ENCODE measurements at places on chromosomes 13 and 19.

DNA sequence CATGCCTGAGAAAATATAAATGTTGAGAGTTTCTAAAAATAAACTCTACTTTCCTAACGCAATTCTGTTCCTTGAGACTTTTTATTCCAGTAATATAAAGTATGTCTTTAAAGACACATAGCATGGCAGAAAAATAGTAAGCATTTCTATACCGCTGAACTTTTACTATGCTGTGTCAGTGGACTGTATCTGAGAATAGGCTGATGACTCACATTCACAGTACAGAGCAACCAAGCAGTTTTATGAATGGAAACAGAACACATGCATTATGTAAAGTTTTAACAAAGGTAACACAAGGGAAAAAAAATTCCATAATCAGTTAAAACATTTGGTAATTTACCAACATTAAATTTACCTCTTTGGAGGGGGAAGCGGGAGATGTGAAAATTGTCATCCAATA is 38.4 kb downstream of the ZDHHC20 start:
- DNase-seq = no peak

- DNase-seq = no peak
Measured at GRCh38 chr13:40483601-40484000, 182.8 kb downstream of the FOXO1 start.

DNA sequence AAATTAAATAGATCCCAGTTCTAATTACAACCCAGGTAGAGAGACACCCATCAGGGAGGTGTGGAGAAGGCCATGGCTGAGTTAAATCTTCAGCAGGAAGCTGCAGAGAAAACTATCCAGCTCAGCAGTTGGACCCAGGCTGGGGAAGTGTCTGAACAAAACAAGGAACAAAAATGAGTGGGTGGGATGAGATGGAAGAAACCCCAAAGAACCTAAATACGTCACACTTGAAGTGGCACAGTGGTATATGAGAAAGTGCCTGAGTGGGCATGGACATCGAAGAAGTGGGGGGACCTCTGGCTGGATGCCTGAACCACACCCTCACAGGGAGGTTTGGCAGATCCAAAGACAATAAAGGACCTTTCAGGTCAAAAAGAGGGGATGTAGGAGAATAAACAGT is 3.5 kb upstream of the EPHX3 start:
- DNase-seq = no peak

- DNase-seq = no peak
Measured at GRCh38 chr19:18737954-18738351, 53.2 kb downstream of the COMP start.

GRCh38 chr13:43331672-43332071 is 308.3 kb downstream of the DNAJC15 start:
- DNase-seq = no peak

Data from activated T-cell treated with anti-CD3 and anti-CD28 coated beads for 1 hour (primary cell).